ENCODE measurements at places on chromosomes 3 and 15.

GRCh38 chr3:179837374-179837773 lies 184.5 kb downstream of the USP13 start:
- no peak for DNase-seq

DNA sequence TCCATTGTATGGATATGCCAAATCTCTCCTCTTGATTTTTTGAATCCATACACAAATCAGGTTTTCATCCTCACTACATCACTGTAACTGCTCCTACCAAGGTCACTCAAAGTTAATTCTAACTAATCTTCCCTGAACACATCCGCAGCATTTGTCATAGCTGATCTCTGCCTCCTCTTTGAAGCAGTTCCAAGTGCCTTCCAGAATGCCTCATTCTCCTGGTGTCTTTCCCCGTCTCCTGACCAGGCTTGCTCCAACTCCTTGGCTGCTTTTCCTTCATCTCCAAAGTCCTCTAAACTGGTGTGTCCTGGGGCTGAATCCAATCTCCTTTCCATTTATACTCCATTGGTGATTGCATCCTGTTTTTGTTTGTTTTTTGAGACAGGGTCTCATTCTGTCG lies 26.8 kb downstream of the KLHDC8B start:
- DNase-seq = no peak

GRCh38 chr3:21310161-21310560 lies 440.8 kb downstream of the ZNF385D start:
- DNase-seq = no peak

DNA sequence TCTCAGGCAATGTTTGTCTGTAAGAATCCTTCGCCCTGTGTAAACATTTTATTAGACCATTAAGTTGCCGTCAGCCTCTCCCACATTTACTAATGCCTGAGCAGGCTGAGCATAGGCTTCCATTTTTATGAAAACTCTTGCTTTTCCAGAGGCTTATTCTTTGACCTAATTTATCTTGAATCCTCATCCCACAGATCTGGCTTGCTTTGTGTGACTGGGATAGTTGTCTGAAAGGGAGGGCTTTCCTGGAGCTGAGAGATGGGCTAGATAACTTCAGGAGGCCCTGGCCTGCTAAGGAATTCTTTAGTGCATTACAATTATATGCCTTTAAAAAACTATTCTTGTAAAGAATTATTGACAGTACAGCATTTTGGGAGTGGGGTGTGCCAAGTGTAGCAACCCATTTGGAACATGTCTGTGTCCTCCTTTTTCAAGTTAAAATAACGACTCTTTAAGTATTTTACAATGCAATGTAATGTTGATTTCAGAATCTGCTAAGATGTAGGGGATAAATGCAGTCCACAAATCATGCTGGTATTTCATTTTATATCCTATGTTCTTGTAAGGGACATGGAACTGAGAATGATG lies 52.4 kb downstream of the EEFSEC start:
- no peak for DNase-seq

DNA sequence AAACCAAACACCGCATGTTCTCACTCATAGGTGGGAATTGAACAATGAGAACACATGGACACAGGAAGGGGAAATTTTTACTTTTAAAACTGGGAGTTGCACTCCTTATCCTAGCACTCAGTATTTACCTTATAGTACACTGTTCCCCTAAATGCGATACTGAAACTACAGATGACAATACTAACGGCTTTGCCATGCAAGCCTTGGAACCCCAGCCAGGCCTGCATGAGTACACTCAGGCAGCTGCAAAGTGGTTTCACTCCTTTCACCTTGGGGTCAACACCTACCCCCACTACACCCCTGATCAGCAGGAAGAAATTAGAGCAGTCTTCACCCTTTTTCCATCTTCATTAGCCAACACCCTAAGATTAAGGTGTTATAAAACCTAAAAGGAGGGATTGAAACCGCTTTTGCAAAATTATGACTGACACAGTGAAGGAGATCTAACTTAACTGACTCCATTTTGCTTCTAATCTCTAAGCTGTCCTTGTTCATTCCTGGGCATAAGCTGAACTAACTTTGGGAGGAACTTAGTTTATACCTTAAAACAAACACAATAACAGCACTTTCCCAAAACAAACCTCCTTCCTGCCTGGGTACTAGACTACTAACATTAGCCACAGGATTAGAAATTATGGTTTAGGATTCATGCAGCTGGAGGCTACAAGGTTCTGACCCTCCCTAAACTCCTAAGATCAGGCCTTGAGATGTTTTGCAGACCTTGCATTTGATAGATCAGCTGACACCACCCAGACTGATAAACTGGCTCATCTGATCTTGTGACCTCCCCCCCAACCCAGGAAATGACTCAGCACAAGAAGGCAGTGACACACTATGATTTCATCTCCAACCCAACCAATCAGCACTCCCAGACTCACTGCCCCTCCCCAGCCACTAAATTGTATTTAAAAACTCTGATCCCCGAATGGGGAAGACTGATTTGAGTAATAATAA lies 452.1 kb upstream of the PPP2R3A start:
- DNase-seq = no peak

DNA sequence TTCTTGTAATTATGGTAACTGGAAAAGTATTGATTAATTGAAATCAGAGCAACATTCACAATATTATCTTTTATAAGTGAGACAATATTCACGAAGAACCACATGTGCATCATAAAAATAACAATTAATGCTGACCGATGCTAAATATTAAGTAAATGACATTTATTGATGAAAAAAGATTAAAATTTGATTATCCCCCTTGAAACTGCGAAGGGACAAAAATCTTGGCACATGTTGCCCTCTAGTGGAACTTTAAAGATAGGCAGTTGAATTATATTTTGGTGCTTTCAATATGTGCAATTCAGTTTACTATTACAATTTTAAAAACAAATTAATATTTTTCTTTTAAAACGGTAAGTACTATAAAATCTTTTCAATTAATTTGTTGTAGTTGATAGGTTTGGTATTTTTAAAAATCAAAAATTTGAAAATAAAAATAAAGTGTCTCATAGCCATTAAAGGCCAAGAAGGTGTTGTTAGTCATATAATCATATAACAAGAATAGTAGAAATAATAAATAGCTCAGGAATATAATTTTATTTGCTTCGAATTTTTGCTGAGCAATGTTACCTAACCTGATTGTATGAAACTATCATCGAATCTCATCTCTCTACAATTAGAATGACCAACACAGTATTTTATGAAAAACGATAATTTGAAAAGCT lies 270.2 kb downstream of the ROBO1 start:
- DNase-seq = no peak

DNA sequence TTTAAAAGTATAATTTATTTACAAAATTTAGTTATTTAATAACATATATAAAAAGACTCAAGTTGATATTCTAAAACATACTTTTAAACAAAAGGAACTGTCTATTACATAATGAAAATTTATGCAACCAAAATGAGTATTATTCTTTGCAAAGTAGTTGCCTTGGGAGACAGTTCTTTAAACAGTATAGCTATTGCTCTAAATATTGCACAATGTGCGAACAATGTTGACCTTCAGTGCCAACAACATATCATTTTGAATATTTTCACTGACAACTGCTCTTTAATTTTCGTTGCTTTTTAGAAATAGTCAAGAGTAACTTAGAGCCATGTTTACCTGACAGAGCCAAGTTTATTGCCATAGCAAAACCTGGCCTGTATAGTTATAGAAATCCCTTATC lies 124.9 kb downstream of the ZBTB20 start:
- no peak for DNase-seq

DNA sequence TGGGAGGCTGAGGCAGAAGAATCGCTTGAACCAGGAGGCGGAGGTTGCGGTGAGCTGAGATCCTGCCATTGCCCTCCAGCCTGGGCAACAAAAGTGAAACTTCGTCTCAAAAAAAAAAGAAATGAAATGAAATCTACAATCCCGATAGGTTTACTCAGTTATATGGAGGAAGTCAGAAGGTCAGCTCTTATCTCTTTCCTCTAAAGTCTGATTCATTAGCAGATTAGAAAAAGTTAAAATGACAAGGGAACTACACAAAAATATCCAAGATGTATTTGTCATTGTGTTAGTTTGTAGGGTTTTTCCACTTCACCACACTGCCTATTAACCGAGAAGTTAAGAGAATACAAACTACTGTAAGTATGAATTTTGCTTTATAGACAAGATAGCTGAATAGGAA lies 420.6 kb downstream of the SHQ1 start:
- no peak for DNase-seq

- DNase-seq = no peak
These were observed 22.8 kb upstream of the ZNF80 start for GRCh38 chr3:114260152-114260551.

DNA sequence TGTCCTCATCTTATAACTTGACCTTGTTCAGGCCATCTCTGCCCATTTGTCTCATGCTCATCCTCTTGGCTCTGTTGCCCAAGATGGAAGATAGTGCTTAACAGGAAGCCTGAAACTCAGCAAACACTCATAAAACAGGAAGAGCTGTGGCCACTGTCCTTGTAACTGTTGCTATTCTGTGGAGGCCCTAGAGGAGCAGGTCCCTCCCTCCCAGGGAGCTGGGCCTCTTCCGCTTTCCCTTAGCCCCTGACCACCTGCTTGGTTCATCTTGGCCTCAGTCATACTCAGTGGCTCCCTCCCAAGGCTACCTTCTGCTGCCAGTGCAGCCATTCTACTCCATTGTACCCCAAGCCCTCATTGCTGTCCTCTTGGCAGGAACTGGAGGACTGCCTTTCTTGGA lies 3.5 kb downstream of the MAPKAPK3 start:
- no peak for DNase-seq

DNA sequence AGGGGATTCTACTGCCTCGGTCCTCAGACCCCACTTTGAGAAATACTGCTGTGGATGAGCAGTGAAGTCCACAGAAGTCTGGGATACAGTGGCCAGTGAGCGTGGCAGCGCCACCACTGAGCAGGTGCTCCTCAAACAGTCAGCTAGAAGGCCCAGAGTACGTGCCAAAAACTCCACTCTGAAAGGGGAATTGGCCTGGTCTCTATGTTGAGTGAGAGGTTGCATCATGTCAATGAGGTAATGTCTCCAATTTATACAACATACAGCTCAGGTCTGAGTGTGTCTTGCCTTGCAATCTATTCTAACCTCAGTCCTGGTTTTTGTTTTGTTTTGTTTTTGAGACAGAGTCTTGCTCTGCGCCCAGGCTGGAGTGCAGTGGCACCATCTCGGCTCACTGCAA lies 53.3 kb upstream of the ETV5 start:
- no peak for DNase-seq

GRCh38 chr3:174883881-174884675 lies 24.9 kb downstream of the NAALADL2 start:
- no peak for DNase-seq

DNA sequence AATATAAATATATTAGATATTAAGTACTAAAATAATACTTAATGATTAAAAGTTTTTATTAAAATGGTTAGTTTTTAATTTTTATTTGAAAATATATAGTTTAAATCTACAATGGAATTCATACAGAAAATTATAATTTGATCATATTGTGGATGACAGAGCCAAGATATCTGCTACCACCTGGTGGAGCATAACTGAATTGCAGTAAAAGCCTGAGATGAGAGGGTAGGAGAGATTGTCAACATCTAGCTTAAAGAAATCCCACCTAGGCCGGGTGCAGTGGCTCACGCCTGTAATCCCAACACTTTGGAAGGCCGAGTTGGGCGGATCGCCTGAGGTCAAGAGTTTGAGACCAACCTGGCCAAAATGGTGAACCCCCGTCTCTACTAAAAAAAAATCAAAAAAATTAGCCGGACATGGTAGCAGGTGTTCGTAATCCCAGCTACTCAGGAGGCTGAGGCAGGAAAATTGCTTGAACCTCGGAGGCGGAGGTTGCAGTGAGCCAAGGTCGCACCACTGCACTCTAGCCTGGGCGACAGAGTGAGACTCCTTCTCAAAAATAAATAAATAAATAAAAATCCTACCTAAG lies 25.1 kb upstream of the CSTA start:
- DNase-seq = peak; percentile 30

DNA sequence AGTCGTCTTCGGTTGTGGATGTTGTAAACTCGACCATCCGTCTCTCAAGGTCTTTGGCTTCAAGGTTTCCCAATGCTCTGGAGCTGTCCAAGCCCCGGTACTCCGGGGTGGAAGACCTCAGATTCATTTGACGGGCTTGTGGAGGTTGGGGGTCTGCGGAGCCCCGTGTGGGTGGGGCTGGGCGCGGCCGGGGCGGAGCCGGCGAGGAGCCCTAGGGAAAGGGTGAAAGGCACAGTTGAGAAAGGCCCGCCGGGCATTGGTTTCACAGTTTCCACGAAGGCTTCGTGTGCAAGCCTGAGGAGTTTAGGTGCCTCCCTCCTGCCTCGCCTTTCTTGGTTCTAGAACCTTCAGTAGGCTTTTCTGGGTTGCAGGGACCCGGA lies 360 bp upstream of the MGA start:
- no peak for DNase-seq

DNA sequence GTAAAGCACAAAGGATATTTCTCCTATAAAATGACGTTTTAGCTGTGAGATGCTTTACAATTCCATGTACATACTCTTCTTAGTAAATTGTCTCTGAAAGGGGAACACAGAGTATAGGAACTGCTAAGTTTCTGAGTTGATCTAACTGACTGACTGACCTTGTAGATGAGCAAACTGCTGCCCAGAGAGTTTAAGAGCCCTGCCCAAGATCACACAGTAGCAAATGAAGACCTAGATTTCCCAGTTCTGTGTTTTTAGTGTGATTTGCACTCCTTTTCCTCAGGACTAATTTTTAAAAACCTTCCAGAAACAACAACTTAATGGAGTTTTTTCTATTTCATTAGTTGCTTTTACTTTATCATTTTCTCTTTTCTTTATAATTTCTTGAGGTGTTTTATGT lies 247.7 kb downstream of the PDCD6IP start:
- no peak for DNase-seq

- no peak for DNase-seq
These were observed 280.8 kb downstream of the RBMS3 start for GRCh38 chr3:29561651-29562149.

GRCh38 chr15:39127925-39128617 lies 452.8 kb upstream of the THBS1 start:
- DNase-seq = no peak

- no peak for DNase-seq
These were observed 138.6 kb downstream of the PDCD6IP start for GRCh38 chr3:33936921-33937525.

- DNase-seq = no peak
These were observed 433.7 kb downstream of the MAGI1 start for GRCh38 chr3:65604863-65605526.

GRCh38 chr15:76987896-76988860 lies 6.7 kb upstream of the PSTPIP1 start:
- DNase-seq = peak; percentile 51

GRCh38 chr3:52986938-52987337 lies 58.9 kb downstream of the SFMBT1 start:
- DNase-seq = no peak

- DNase-seq = no peak
These were observed 367.9 kb downstream of the ZIC4 start for GRCh38 chr3:147038481-147038880.

Measured in activated CD4-positive, alpha-beta T cell treated with anti-CD3 and anti-CD28 coated beads, Interleukin-2, amount 50 U/mL, for 24 hours (primary cell).